ENCODE measurements at places on chromosomes 3 and 15. TPM values are rescaled to one million over a fixed set of nuclear protein-coding genes. Genes with fewer than 3 reads are reported as not detected.

DNA sequence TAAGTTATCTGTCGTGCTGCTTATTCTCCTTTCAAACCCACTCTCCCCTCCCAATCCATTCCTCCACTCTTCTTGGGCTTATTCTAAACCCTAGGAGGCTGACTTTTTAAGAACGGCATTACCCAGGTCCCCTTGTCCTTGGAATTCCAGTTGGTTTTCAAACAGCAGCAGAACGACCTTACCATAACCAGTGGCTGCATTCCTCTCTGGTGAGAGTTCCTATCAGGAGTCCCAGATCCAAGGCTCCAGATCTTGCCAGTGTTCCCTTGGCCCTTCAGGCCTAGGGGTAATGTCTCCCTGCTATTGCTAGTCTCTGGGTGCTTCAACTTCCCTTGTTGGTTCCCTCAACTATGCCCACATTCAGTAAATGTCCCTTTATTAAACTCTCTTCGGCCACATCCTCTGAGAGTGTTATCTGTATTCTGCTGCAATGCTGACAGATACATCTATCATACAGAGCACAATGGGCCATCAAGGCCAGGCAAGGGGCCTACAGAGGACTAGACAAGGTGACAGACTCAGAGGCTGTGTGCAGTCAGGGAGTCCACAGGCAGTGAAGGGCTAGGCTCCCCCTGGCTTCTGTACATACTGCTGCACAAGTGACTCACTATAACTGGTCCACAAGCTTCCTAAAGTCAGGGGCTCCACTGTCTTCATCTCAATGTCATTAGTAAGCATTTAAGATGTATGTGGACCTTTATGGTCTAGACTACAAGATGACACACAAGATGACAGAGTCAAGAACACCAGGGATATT, 10.1 kb downstream of the LYSMD2 start:
- no peaks in the 10 kb centered on the region for H3K4me1 ChIP-seq
- DNase-seq, result peak; percentile 11
- no peaks in the 10 kb centered on the region for H3K27me3 ChIP-seq
- no peaks in the 10 kb centered on the region for H3K36me3 ChIP-seq
- no peak overlapping the region for H3K27ac ChIP-seq

DNA sequence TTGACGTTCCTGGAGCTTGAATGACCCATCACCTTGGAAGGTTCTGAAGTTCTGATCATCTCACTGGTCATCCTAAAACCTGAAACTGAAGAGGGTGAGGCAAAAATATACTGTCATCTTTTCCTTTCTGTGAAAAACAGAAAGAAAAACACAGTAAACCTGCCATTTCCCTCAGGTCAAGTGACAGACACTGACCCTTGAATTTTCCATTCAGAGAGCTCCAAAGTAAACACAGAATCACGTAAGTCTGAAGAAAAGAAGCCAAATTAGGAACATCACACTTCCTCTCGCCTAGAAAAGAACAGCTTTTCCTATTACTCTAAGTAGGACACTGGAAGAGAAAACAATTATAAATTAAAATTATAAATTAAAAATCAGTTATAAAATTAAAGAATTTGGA, 78.7 kb upstream of the TGFBR2 start:
- peaks cover 34% of the 10 kb centered on the region for H3K4me1 ChIP-seq
- H3K27ac ChIP-seq, result no peak overlapping the region
- H3K4me3 ChIP-seq, result no peak overlapping the region
- no peak for DNase-seq
- H3K36me3 ChIP-seq, result no peaks in the 10 kb centered on the region

GRCh38 chr15:53962646-53963561, 15.3 kb upstream of the UNC13C start:
- H3K27ac ChIP-seq, result no peak overlapping the region
- no peaks in the 10 kb centered on the region for H3K27me3 ChIP-seq
- H3K36me3 ChIP-seq, result no peaks in the 10 kb centered on the region
- H3K4me1 ChIP-seq, result peaks cover 9% of the 10 kb centered on the region

GRCh38 chr3:66738625-66739365, 238.0 kb upstream of the LRIG1 start:
- H3K27ac ChIP-seq, result no peak overlapping the region
- H3K4me3 ChIP-seq, result no peak overlapping the region
- no peak for DNase-seq
- no peaks in the 10 kb centered on the region for H3K4me1 ChIP-seq

DNA sequence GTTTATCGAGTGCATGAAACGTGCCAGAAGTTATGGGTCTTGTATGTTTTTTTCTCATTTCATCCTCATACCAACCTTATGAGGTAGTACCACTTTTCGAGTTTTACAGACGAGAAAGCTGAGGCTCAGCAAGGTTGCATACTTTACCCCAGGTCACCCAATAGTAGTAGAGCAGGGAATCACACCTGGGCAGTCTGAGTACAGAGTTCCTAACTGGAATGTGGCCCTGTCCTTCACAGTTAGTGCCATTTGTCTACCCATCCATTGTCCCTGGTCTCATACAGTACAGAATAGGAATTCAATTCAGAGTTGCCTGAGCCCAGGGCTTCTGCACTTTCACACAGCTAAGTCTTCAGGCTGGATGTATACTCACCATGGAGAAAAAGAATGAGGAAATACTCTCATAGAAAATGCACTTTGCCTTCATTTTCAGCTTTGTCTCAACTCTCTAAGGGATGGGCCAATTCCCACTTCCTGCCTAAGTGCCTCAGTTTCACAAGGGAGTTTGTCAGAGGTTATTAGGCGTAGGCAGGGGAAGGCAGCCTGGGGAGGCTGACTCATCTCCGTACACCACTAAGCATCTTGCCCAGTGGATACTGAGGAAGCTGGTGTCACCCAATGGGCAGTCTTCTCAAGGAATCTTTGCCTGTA, 93.2 kb downstream of the TMEM212 start:
- no peak overlapping the region for H3K4me3 ChIP-seq
- no peaks in the 10 kb centered on the region for H3K27me3 ChIP-seq
- no peak overlapping the region for H3K27ac ChIP-seq

DNA sequence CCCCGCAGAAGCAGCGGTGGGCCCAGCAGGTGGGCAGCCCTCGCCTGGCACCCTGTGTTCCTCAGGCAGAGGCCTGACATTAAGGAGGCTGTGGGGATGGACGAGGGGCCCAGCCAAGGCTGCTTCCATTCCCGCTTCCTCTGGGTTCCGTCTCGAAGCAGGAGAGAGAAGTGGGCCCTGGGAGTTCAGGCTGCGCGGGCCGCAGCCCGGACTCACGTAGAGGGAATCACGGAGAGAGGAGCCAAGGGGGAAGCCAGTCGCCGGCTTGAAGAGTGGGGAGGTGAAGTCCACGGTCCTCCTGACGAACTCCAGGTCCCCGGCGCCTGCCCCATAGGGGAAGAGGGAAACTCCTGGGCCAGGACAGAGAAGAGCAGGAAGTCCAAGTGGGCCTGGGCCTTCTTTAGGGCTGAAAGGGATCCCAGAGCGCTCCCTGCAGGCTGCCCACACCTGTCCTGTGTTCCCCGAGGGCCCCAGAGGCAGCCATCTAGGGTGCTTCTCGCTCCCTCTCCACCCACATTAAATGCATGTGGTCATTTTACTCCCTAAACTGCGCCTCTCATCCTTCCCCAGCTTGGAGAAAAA, 37.7 kb downstream of the MUC4 start:
- H3K27me3 ChIP-seq, result peaks cover 23% of the 10 kb centered on the region
- no peak overlapping the region for H3K27ac ChIP-seq
- no peaks in the 10 kb centered on the region for H3K36me3 ChIP-seq
- H3K4me3 ChIP-seq, result no peak overlapping the region

- H3K27ac ChIP-seq, result no peak overlapping the region
- no peak overlapping the region for H3K4me3 ChIP-seq
- no peaks in the 10 kb centered on the region for H3K36me3 ChIP-seq
- peaks cover 5% of the 10 kb centered on the region for H3K27me3 ChIP-seq
Measured at GRCh38 chr15:71749500-71749899, 60.9 kb upstream of the NR2E3 start.

- H3K36me3 ChIP-seq, result peaks cover 4% of the 10 kb centered on the region
- no peaks in the 10 kb centered on the region for H3K27me3 ChIP-seq
- H3K4me1 ChIP-seq, result no peaks in the 10 kb centered on the region
- no peak overlapping the region for H3K4me3 ChIP-seq
- no peak overlapping the region for H3K27ac ChIP-seq
- no peak for DNase-seq
Measured at GRCh38 chr3:149031096-149031495, 39.8 kb downstream of the GYG1 start.

DNA sequence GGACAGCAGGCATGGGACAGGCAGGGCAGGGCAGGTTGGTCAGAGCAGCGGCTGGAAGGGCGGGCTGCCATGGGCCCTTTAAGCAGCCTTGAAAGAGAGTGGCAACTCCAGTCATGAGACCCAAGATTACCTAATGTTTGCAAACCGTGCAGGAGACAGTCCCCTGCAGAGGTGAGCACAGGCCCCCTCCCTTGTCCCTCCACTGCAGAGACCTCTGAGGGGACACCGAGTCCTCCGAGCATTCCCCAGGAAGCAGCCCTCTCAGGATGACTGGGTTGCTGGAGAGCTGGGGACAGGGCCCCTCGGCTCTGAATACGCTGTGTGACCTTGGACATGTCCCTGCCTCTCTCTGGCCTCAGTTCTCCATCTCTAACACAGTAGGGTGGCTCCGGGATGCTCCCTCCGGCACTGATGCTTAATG, 81.4 kb downstream of the IQSEC1 start:
- H3K27me3 ChIP-seq, result no peaks in the 10 kb centered on the region
- H3K4me1 ChIP-seq, result peaks cover 44% of the 10 kb centered on the region
- no peaks in the 10 kb centered on the region for H3K36me3 ChIP-seq
- DNase-seq, result peak; percentile 49
- no peak overlapping the region for H3K27ac ChIP-seq

- DNase-seq, result no peak
- no peak overlapping the region for H3K27ac ChIP-seq
- H3K4me1 ChIP-seq, result no peaks in the 10 kb centered on the region
- no peak overlapping the region for H3K4me3 ChIP-seq
- H3K27me3 ChIP-seq, result no peaks in the 10 kb centered on the region
Measured at GRCh38 chr15:99682455-99682854, 50.8 kb downstream of the LYSMD4 start.

- H3K36me3 ChIP-seq, result no peaks in the 10 kb centered on the region
- H3K27ac ChIP-seq, result no peak overlapping the region
- no peak overlapping the region for H3K4me3 ChIP-seq
Measured at GRCh38 chr3:58299839-58300516, 6.1 kb upstream of the RPP14 start.

GRCh38 chr3:30470496-30470895, 135.9 kb upstream of the TGFBR2 start:
- H3K4me3 ChIP-seq, result no peak overlapping the region
- DNase-seq, result no peak
- no peaks in the 10 kb centered on the region for H3K36me3 ChIP-seq
- no peaks in the 10 kb centered on the region for H3K27me3 ChIP-seq

- H3K27ac ChIP-seq, result no peak within 1 kb of the TSS
- H3K27me3 ChIP-seq, result peaks cover 46% of the 10 kb centered on the region
- DNase-seq, result no peak
- no peak within 1 kb of the TSS for H3K4me3 ChIP-seq
Measured at GRCh38 chr3:151460774-151461450, at the start of gene IGSF10. IGSF10 (minus strand) TSS chr3:151461061; CDS start chr3:151458709, 2,352 bp downstream.

- no peak overlapping the region for H3K27ac ChIP-seq
- H3K36me3 ChIP-seq, result peaks cover 9% of the 10 kb centered on the region
- no peaks in the 10 kb centered on the region for H3K27me3 ChIP-seq
- H3K4me3 ChIP-seq, result no peak overlapping the region
Measured at GRCh38 chr15:63595065-63595464, 2.1 kb upstream of the FBXL22 start.

DNA sequence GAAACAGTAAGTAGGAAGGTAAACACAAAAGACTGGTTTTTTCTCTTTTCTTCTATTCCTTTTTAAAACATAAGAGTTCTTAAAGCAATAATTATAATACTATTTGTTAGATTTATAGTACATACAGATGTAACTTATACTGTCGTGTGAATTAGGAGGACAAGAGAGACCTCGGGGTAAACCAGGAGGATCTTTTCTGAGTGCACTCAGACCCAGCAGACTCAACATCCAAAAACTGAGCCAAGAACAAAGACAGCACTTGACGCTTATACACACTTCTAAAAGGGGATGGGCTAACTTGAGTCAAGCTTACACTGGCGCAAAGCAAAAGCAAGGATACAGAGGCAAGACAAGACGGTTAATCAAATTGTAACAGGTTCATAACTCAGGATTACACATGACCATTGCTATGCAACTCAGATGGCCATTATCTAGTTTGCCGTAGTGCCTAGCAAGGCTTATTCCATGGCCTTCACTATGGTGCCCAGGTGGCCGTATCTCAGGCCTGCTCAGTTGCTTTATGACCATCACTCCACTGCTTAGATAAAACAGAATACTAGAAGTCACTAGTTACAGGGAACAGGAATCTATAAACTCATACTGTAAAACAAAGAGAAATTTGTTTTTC, 18.6 kb downstream of the MTHFS start:
- H3K27me3 ChIP-seq, result no peaks in the 10 kb centered on the region
- no peak overlapping the region for H3K27ac ChIP-seq
- H3K4me1 ChIP-seq, result peaks cover 38% of the 10 kb centered on the region
- no peak for DNase-seq
- peaks cover 60% of the 10 kb centered on the region for H3K36me3 ChIP-seq

- no peak for DNase-seq
- H3K4me3 ChIP-seq, result no peak overlapping the region
- H3K36me3 ChIP-seq, result no peaks in the 10 kb centered on the region
- no peak overlapping the region for H3K27ac ChIP-seq
- peaks cover 11% of the 10 kb centered on the region for H3K4me1 ChIP-seq
Measured at GRCh38 chr3:72756900-72757299, 91.3 kb downstream of the SHQ1 start.

DNA sequence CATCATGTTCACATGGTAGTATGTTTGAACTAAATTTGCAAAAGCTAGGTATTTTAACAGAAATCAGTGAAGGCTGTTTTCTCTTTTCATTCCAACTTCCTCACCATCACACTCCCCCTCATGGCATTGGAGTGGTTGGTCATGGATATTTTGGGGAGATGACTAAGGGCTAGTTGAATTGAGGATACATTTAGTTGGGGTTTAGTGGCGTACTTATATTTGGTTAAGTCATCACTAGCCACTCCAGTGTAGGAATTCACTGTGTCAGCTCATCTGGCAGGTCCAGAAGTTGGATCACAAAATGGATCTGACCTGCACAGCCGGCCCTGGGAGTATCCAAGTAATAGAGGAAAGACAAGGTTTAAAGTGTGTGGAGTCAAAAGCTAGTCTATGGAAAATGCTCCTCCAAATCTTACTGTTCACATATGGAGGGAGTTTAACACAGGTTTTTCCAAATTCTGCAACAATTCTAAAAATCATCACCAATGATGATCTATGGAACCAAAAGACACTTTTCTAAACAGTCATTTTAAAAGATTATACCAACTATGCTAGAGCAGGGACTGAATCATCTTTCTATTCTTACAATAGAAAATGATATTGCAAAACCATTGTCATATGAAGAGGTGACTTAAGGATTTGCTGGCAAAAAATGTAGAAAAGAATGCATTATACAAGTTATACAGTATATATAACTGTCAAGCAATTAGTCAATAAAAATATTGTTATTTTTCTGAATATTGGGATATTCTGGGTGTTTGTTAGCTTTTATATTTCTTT, 247.8 kb upstream of the PEX5L start:
- H3K27me3 ChIP-seq, result no peaks in the 10 kb centered on the region
- DNase-seq, result no peak
- no peak overlapping the region for H3K4me3 ChIP-seq
- no peaks in the 10 kb centered on the region for H3K36me3 ChIP-seq
- H3K27ac ChIP-seq, result no peak overlapping the region

The ZNF35 gene
- total RNA-seq, result 0.62 TPM

The IQCF5 gene
- total RNA-seq, result not detected

The CACNA1D gene
- 0.38 TPM for total RNA-seq

The CSPG5 gene
- total RNA-seq, result not detected

The UTS2B gene
- 0.46 TPM for total RNA-seq

The TOP2B gene
- total RNA-seq, result 140 TPM

Data from HepG2 (cell line).